Stromal cell of bone marrow (primary cell): ENCODE measurements at places on chromosomes 6 and 20.

GRCh38 chr6:47334334-47334733 lies 24.6 kb upstream of the TNFRSF21 start:
- no peak for DNase-seq

DNA sequence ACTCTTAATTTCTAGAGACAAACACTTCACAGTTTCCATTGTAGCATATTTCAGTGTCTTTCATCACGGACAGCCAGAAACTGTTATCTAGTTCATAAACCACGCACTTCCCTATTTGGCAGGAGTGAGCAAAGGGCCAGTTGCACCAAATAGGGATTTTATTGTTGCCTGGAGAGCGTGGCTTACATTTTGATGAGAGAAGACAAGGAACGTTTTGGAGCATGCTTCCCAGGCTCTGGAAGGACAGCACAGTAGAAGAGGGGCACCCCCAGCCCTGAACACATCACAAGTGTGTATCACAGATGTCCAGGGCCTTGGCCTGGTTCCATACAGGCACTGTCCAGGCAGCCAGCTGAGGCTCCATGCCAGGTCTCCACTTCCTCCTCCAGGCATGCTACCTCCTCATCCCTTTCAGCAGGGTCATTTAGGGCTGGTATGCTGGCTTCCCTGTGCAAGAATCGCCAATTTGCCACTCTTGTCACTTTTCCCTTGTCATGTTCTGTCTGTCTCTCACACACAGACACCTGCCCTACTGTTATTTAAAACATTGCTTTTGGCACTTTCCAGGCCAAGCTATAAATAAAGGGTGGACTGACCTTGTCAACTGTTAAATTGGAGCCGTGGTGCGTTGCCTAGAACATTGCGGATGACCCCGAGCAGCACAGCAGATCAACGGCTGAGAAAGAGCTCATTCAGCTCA lies 235.0 kb upstream of the GMDS start:
- DNase-seq = no peak

DNA sequence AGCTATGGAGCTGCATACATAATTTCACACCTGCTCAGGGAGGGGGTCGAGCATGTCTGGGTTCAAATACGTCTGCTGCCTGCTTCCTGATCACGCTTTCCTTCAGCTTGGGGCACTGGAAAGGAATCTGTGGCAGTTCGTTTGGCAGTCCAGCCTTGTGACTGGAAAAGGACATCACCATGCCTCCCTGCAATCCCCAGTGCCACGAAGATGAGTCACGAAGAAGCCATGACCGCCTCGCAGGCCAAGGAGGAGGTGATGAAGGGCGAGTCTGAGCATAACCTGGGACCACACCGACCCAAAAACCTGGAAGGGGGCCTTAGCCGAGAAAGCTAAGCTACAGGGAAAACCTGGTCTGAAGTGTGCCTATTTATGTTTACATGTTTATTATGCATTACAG lies 13.1 kb downstream of the JAG1 start:
- no peak for DNase-seq

- DNase-seq = no peak
Observed at GRCh38 chr6:84019141-84019841, 14.3 kb upstream of the MRAP2 start.

- no peak for DNase-seq
Observed at GRCh38 chr6:23027281-23027680, 457.9 kb downstream of the HDGFL1 start.

GRCh38 chr6:10850728-10851127 lies 12.4 kb upstream of the MAK start:
- no peak for DNase-seq

DNA sequence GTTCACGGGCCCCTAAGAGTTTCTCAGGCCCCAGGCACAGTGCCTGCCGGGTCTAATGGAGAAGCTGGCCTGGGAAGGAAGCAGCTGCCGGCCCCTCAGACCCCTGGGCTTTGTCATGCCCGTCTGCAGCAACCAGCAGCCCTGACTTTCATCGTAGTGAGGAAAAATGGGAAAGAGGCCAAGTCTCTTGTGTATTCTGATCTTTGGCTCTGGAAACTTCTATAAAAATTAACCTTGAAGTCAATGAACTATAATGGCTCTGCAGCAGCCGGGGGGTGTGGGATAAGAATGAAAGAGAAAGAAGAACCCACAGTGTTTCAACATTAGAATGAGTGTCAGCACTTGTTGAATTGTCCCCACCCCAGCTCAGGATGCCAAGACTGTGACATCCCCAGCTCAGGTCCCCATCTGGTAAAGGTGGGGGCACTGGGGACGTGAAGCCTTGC lies 12.9 kb downstream of the TGM2 start:
- DNase-seq = peak; percentile 25

- peak; percentile 21 for DNase-seq
Observed at GRCh38 chr6:30557683-30557981, 537 bp downstream of the PRR3 start.

DNA sequence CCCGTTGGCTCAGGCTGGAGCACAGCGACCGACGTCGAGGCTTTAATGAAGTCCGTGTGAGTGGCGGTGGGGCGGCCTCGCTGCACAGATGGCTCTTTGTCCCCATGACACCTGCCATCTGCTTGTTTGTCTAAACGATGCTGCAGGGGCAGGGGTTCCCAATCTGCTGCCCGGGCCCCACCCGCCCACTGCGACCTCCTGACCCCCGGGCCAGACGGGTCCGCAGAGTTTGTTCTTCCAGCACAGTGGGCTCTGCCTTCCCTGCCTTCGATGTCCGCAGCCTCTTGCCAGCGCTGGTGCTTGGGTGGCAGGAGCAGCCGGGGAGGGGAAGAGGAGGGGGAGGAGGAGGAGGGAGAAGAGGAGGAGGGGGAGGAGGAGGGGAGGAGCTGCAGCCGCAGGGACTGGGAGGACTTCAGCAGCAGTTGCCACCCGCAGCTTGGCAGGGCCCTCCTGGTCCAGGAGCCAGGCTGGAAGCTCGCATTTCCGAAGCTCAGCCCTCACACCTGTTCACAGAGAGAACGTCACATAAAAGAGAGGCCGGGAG lies 210.0 kb downstream of the DLL1 start:
- DNase-seq = no peak

DNA sequence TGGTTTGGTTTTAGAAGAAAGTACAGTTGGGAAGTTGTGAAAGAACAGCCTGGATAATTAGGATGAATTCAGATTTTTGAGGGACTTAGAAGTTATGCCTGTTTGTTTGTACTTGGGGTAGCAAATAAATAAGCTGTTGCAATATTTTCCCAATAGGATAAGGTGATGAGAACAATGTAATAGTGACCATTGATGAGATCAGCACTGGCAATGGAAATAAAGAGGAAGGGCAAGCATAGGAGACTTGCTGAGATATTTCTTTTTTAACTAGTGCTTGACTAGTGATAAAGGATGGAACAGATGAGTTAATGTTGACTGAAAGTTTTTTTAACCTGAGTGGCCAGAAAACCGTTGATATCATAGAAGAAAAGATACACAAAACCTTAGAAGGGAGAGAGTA lies 498.8 kb downstream of the CDKAL1 start:
- DNase-seq = no peak

DNA sequence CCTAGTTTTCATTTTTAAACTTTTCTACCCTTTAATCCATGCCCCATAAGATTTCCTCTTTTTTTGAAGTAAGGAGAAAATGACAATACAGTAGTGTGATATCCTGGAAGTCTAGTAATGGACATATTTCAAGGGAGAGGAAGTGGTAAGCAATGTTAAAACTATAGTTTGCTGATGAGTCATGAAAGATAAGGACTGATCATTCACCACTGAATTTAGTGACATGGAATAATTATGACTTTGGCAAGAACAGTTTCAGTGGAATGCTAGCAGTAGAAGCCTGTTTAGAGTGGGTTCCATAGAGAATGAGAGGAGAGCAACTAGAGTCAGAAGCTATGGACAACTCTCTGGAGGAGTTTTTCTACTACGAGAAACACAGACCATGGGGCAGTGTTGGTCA lies 24.9 kb upstream of the SLC2A12 start:
- DNase-seq = no peak

DNA sequence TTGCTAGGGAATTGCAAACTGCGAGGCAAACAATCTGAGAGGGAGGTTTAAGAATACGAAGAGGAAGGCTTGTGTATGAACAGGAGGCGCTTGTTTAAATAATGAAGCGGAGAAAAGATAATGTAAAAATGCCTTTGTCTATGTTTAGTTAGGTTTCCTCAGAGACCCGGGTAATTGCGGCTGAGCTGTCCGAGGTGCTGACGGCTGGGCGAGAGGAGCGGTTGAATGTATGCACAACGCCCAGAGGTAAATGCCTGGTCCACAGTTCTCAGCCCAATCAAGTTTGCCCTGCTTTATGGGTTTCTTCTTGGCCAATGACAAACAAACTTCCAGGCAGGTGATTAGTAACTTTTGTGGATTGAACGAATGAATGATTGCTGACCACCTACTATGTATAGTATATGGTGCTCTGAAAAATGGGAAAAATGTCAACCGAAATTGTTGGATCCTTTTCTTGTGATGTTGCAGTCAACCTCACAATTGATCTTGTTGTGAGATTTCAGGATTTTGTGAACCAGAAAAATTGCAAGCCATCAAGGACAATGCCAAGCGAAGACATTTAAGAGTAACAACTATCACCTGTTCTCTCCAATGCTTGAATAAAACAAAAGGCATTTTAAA lies 38.3 kb upstream of the SLC32A1 start:
- peak; percentile 11 for DNase-seq

- DNase-seq = no peak
Observed at GRCh38 chr20:61963885-61964674, 101.6 kb downstream of the TAF4 start.

GRCh38 chr6:44223319-44224028 lies at the start of gene SLC29A1:
TSS of gene SLC29A1 (plus strand) at chr6:44223595. CDS start at chr6:44227314, 3,719 bp downstream.
- DNase-seq = no peak

GRCh38 chr20:58286729-58287128 lies 22.8 kb upstream of the RAB22A start:
- DNase-seq = no peak

DNA sequence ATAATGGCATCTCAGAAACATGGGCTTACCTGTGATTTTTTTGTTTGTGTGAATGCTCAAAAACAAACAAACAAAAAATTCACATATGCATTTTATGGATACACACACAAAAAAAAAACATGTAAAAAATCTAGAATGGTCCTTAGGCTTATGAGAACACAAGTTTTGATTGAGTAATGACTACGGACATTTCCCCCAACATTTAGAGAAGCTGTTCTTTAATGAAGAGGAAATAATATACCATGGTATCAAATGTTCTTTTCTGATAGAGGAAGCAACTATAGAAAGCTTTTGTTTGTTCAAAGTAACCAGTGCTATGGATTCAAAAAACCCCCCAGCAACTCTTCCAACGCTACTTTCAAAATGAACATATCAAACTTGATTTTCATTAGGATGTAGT lies 8.6 kb upstream of the CALHM6 start:
- DNase-seq = no peak

DNA sequence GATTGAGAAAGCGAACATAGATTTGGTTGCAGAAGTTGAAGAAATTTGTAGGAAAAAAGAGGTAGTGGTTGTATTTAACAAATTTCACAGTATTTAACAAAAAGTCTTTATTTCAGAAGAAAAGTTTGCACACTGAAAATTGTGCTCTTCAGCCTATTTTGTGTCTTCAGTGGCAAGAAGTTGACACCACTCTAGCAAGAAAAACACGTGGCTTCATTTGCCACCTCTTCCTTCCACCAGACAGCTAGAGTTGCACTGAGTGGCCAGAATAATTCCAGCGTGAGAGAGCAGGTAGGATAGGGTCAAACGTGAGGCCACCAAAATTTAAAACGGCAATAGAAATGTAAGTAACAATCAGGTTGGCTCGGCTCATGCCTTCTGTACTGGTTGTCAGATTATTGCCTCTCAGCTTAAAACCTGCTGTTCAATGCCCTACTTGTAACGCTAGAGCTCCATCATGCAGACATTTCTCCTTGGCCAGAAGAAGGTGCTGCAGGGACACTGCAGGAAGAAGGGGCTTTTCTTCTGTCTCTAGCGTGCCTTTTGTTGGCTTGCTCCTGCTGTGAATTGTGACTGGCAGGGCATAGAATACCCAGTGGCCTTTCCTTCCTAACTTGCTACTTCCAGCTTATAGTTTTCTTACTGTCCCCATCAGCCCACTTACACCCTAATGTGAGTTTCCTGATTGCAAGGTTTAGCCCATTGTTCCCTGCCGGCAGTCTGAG lies 12.1 kb downstream of the TRAPPC3L start:
- DNase-seq = no peak

- peak; percentile 62 for DNase-seq
Observed at GRCh38 chr20:43911066-43911465, 3.6 kb upstream of the TOX2 start.

- DNase-seq = peak; percentile 31
Observed at GRCh38 chr20:62588458-62589149, 53.7 kb upstream of the SLCO4A1 start.

DNA sequence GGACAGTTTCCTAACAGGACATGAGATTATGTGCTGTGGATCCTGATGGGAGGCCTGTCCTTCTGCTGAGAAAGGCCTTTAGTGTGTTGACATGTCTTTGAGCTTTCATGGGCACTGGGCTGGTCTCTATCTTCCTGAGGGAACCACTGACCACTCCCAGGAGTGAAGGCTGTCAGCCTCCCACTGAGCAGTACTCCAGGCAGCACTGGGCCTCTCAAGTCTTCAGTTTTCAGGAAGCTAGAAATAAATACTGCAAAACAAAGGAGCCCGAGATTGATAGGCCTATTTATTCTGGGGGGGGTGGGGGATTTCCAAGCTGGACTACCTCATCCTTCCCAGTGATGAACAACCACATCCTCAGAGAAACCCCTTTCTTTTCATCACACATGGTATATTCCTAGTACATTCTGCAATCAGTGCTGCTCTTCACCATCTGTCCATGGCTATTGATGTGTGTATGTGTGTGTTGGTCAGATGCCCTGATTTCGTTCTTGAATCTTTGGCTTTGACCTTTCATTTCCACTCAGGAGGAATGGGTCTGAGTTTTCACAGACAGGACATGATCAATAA lies 180.9 kb upstream of the SPTLC3 start:
- DNase-seq = no peak

GRCh38 chr20:38426006-38426897 lies 8.9 kb downstream of the SNHG17 start:
- DNase-seq = peak; percentile 92

DNA sequence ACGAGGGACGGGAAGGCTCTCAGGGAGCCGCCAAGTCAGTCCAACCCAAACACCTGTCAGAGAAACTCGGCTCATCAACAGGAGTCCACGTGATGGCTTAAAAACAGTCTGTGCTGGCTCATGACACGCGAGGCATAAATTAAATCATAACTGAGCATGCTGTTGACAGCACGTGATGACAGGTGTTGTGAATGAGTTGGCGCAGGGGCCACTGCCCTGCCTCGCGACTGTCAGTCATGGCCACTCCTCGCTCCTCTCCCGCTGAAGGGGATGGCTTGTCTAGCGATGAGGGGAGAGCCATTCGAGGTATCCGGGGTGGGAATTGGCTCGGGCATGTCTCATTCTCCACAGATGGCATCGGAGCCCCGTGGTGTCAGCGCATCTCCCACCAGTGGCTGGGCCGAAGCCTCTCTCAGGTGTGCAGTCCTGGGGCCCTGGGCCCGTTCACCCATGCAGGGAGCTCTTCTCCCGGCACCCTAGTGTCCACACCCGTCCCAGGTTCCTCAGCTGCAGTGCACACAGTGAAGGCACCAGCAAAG lies 313.3 kb downstream of the BMP7 start:
- no peak for DNase-seq

- peak; percentile 72 for DNase-seq
Observed at GRCh38 chr6:3732345-3733141, 19.0 kb downstream of the PXDC1 start.

- DNase-seq = no peak
Observed at GRCh38 chr6:35662999-35663398, 25.7 kb downstream of the FKBP5 start.

- DNase-seq = no peak
Observed at GRCh38 chr6:36550473-36551000, 3.3 kb upstream of the STK38 start.
